Neural progenitor cell (in vitro differentiated cells): ENCODE measurements at places on chromosomes 2 and 18. TPM values are rescaled to one million over a fixed set of nuclear protein-coding genes. Genes with fewer than 3 reads are reported as not detected.
A peak's percentile ranks its signal among the peaks of the same experiment; 100 is the strongest.

GRCh38 chr2:224819075-224819474, 102.9 kb upstream of the CCDC195 start:
- DNase-seq: no peak

VWC2L gene
- not detected in 2 replicates for total RNA-seq

- no peak for DNase-seq
Measured at GRCh38 chr2:118460425-118460824, 372.2 kb downstream of the INSIG2 start.

GRCh38 chr2:59025157-59025757, 784.1 kb upstream of the FANCL start:
- DNase-seq: peak; percentile 75

GRCh38 chr2:151258121-151258520, 3.5 kb downstream of the RBM43 start:
- no peak for DNase-seq

- DNase-seq: no peak
Measured at GRCh38 chr2:22748909-22749308, 636.1 kb upstream of the KLHL29 start.

GRCh38 chr18:71405169-71405809, 1116.4 kb downstream of the SOCS6 start:
- DNase-seq: no peak

- no peak for DNase-seq
Measured at GRCh38 chr2:20103530-20103929, 52.1 kb upstream of the LAPTM4A start.
